ENCODE measurements at places on chromosomes 7 and 10.
A peak's percentile ranks its signal among the peaks of the same experiment; 100 is the strongest.

- DNase-seq, result no peak
Measured at GRCh38 chr10:111481261-111481826, 404.5 kb downstream of the ADRA2A start.

DNA sequence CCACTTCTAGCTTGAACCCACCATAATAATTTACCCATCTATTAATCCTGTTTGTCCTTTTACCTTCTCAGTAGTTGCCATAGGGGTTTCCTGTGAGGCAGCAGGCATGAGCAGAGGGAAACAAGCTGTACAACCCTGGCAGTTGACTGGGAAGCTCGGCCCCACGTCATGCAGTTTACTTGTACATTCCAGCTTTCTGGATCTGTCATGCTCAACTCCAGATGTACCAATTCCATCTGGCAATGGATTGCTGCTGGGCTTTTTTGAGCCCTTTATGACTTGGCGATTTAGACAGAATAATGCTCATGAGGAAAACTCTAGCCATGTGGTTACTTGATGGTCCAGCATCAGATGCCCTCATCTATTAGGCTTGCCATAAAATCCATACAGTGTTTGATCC, 112.5 kb downstream of the GNAI1 start:
- no peak for DNase-seq

- no peak for DNase-seq
Measured at GRCh38 chr7:1748839-1749173, 78.7 kb downstream of the ELFN1 start.

DNA sequence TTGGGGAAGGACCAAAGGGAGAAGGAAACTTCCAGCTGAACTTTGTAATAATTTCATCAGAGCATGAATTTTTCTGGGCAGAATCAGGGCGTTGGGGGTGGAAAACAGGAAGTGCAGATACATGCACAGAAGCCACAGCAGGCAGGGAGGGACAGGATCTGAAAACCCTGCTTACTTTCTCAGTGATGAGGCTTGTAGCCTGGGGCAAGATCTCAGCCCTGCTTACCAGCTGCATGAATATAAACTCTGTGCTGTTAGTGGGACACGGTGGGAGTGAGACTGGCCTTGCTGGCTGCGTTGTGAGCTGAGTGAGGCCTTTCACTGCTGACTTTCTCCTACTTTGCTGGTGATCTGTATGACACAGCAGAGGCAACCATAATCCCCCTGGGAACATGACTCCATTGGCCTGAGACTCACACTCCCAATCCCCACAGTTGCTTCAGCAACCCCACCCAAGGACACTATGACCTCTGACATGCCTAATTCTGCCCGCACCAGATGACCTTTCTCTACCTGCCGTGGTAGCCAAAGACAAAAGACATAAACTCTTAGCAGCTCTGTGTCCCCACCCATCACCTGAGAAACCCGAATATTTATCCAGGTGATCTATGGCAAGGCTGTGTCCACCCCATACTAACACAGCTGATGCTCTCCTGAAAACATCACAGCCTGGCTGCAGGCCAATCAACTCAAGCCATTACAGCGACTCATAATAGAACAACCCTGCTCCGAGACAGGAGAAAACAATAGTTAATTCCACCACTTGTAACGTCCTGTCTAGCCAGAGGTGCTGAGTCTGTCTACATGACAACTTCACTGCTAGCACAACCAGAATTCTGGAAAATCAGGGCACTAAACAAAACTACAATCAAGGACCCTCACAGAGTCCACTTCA, 190.7 kb upstream of the CHRM2 start:
- no peak for DNase-seq

DNA sequence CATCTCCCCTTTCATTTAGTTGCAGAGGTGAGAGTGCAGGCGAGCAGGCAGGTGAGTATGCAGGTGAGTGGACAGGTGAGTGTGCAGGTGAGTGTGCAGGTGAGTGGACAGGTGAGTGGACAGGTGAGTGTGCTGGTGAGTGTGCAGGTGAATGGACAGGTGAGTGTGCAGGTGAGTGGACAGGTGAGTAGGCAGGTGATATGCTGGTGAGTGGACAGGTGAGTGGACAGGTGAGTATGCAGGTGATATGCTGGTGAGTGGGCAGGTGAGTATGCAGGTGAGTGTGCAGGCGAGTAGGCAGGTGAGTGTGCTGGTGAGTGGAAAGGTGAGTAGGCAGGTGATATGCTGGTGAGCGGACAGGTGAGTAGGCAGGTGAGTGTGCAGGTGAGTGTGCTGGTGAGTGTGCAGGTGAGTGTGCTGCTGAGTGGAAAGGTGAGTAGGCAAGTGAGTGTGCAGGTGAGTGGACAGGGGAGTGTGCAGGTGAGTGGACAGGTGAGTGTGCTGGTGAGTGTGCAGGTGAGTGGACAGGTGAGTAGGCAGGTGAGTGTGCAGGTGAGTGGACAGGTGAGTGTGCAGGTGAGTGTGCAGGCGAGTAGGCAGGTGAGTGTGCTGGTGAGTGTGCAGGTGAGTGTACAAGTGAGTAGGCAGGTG, 165.6 kb downstream of the ADARB2 start:
- no peak for DNase-seq

DNA sequence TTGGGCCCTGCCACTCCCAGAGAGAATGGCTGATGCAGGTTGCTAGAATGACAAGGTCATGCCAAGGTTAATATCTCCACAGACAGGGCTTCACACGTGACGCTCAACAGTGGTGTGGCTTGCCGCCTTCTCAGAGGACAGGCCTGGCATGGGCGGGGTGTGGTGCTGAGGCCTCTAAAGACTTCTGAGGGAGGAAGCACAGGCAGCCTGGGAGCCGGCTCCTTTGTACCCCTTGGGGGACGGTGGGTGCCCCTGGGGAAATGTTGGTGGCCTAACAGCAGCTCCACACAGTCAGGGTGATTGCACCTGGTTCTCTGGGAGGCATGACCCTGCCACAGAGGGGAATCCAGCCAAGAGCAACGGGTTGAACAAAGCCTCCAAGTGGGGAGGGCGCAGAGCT, 115.1 kb downstream of the PKD1L1 start:
- DNase-seq, result no peak

DNA sequence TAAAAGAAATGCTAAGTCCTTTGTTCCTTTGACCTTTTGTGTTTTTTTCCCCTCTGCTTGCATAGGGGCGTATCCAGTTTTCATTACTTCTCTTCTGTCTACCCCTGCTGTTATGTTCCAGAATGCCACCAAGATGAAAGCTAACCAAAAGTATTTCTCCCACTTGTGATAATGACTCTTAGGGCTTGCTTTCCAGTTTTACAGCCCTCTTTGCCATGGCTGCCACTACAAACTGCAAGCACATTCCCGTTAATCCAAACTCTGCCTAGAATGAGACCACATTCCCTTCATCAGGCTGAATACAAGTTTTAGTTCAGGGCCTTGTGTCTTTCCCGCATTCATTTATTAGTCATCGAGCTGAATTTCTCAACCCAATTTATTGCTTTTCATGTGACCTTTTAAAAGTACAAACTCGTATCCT, 23.6 kb upstream of the CD36 start:
- DNase-seq, result no peak

GRCh38 chr7:105906695-105907094, 30.3 kb upstream of the ATXN7L1 start:
- no peak for DNase-seq

DNA sequence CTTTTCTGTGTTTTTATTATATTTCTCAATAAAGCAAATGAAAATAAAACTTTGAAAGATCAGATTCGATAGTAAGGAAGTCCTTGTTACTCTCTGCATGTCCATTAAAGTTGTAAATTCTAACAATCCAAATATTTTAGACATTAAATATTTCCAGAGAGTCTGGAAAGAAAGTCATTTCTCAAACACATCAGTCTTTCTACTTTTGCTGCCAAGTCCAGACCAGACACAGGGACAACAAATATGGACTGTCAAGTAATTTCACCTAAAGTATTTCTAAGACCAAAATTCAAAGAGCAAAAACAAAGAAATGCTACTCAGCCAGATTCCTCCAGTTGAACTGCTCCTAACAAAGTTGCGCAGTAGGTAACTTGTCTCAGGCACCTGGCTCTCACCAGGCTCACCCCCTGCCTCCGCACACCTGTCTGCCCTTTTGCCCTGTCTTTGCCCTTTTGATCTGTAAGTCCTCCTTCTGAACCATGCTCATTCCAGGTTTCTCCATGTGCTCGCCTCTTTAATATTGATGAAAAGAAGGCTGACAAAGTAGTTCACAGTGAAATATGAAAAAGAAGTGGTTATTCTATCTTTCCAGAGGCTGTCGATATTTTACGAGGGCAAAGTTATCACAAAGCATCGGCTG, 300.5 kb downstream of the C7orf25 start:
- no peak for DNase-seq

DNA sequence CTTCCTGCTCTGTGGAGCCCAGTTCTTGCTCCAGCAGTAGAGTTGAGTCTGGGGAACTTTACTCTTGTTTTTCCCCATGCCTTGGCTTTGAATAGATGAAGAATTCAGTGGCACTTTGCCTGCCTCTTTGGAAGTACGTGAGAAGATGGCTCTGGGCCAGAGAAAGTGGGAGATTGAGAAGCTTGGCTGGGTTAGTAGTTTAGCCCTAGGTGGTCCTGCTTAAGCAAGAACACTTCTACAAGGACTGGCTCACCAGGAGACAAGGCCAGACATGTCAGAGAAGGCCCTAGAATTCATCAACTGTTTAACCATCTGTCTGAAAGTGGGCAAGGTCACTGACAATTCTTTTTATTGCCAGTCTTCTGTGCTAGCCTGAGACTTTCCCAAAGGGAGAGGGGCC, 410.3 kb downstream of the TYW1 start:
- DNase-seq, result no peak

- no peak for DNase-seq
Measured at GRCh38 chr7:39461263-39461820, 104.9 kb upstream of the YAE1 start.

DNA sequence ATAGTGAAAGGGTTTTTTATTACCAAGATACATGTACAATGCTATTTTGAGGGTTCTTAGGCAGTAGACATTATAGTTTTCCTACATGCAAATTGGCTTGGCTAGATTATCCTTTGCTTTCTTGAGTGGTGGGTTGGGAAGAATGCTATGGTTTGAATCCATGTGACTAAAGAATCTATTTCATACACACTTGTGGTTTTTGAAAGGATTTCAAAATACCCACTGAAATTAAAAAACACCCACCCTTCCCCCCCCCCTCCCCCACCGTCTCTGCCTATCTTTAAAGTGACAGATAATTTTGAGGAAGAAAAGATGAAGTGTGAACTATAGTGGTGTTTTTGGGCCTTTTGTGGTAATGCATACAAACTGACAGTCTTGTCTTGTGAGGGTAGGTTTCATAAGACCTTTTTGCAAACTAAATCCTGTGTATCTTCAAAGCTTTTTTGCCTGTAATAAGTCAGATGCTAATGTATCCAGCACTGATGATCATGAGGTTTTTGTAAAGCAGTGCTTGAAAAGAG, 90.9 kb downstream of the TPST1 start:
- DNase-seq, result no peak

- DNase-seq, result peak; percentile 9
Measured at GRCh38 chr10:1420661-1421362, 316.5 kb downstream of the ADARB2 start.

DNA sequence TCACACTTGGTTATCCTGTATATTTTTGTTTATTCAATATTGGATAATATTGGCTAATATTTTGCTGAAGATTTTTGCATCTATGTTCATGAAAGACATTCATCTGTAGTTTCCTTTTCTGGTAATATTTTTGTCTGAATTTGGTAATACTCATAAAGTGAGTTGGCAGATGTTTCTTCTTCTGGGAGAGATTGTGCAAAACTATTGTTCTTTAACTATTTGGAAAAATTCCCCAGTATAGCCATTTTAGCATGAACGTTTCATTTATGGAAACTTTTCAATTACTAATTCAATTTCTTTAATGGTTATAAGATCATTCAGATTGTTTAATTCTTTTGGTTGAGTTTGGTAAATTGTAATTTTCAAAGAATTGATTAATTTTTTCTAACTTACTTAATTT, 560.8 kb upstream of the FZD8 start:
- DNase-seq, result no peak

DNA sequence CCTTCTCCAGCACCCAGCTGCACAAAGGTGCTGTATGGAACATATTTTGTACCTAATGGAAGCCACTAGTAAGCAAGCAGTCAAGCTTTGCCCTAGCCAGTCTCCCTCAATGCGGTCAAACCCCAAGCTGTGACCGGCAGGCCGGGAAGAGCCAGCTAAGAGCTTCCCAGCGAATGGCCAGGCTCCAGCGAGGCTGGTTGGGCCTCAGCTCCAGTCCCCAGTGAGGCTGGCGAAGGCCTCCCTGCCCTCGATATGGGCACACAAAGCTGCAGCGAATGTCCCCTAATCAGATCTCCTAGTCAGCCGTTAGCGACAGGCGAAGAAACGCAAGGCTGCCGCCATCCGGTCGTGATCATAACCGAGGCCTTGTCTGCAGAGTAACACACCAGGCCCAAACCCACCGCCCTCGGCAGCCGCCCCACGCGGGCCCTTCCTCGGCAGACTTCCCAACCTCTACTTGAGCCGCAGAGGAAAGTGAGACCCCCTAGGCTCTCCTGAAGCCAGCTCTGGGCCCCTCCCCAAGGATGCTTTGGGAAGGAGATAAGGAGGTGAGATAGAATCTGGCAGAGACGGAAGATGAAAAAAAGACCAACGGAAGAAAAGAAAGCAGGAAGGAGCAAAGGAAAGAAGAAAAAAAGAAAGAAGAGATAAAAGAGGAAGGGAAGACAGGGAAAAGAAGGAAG, 3.1 kb upstream of the HOXA9 start:
- no peak for DNase-seq

DNA sequence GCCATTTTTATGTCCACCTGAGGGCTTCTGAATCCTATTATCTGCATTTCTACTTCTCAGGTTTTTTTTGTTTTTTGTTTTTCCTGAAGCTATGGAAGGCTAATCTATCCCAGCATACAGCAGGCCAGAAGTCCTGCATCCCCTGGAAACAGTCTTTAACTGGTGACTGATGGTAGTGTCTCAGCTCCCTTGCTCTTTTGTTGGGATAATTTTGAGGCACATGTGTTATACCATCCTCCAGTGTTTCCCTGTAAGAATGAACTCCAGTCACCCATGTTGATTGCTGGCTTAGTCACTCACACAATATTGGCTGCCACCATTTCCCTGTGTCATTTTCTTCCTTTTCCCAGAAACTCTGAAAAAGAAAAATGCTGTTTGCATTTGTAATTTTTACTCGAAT, 1094.0 kb upstream of the LRRN3 start:
- DNase-seq, result no peak

GRCh38 chr10:87818505-87819288, 671 bp upstream of the ATAD1 start:
- DNase-seq, result peak; percentile 38

DNA sequence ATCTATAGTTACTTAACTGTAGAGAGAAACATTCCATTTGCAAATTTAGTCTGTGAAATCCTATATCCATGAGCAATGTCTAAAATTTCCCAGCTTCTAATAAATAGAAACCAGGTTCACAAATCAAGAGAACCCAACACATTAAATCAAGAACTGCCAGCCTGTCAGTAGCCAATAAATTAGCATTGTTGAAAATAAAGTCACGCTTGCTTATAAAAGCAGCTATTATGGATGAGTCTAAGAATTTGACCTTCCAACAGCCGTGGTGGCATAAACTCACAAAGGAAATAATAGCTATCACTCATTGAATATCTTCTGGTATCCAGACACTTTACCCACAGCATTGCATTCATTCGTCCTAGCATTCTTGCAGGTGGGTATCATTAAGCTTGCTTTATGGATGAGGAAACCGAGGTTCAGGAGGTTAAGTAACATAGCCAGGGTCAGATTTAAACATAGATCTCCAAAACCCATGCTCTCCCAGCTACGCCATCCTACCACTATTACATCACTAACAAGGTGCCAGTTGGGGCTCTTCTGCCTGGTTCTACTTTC, 260.1 kb upstream of the YAE1 start:
- no peak for DNase-seq
